ENCODE measurements at places on chromosomes 12 and 14.

DNA sequence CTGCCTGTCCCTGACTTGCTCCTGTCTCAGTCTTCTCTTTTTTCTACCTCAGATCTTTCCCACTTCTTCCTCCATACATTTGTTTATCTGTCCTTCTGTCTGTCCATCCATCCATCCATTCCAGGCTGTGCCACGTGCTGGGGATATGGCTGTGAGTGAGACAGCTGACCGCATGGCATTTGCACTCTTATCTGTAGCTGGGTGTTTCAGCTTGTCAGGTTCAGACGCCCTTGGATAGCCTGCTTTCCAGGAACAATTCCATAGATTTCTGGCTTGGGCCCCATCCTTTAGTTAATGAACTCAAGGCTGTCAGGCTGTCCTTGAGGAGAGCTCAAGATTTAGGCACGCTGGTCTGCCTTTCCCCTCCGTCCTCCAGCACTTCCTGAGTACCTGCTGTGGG, 116.6 kb downstream of the TSPAN9 start:
- DNase-seq, result no peak

DNA sequence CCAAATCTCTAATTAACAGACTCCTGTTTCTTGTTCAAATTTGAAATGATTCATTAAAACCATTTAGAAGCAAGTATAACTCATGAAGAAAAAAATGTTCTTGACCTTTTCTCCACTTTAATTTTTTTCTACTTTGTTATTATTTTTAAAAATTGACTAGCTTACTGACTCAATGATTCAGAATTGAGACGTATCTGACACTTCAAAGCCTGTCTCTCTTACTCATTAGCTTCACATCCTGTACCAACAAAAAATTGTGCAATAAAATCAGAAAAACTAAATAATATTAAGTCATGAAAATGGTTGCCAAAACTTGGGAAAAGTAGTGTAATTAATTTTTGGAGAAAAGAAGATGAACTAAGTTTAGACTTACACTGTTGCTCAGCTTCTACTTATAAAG, 331.2 kb downstream of the SLC16A7 start:
- DNase-seq, result no peak

DNA sequence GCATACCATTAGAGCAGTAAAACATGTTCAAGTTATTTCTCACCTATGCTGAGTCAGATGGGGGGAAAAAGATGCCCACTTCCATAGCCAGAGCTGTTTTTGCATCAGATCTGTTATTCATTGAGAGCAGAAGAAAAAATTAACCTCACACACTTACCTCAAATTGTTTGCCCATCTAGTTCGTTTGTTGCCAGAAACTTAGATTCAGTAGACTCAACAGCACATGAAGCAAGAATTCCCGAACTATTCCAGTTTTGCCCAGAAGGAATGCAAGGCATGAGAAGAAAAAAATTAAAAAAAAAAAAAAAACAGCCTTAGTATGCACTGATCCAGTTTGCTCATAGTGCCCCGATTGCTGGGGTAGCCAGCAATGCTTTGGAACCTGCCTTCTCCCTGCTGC, 12.4 kb upstream of the DPF3 start:
- no peak for DNase-seq

- no peak for DNase-seq
These were observed 181.7 kb upstream of the FAR2 start for GRCh38 chr12:28967426-28967825.

- no peak for DNase-seq
These were observed 45.0 kb downstream of the SLC24A4 start for GRCh38 chr14:92368001-92368400.

GRCh38 chr12:28870839-28871440, 278.1 kb upstream of the FAR2 start:
- DNase-seq, result no peak

DNA sequence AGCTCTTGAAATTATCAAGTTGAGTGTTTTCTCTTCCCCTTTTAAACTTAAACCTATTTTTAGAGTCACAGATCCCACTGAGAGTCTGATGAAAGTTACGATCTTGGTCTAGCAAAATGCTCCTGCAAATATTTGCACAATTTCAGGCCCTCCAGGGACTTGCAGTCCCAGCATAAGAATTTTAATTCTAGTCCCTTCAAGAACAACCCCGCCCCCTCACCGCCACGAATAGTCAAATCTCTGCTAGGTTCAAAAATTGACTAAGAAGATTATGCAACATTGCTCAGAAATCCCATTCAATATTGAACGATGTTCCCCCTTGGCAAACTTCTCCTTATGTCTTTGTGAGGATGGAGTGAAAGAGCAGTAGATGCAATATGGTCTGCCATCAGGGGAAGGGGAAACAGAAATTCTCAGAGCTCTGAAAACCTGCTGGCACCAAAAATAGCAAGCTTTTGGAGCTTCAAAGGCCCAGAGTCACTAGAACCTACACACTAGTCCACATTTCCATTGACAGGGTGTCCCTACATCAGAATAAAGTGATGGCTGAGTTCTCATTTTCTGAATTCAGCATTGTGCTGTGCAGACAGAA, 127.5 kb upstream of the CCDC175 start:
- no peak for DNase-seq

DNA sequence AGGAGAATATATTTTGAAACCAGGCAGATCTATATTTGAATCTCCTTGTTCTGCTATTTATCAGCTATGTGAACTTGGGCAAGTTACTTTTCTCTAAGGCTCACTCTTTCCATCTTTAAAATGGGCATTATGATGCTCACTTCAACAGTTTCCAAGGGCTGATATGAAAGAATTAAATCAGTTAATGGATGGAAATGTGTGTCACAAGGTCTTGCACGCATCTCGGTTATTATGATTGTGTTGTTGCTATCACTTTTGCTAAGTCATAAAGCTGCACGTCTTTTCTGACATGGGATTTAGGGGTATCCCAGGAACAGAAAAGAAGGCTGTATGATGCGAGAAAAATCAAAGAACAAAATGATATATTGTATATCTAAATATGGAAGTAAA, 721.5 kb upstream of the TBX3 start:
- no peak for DNase-seq

DNA sequence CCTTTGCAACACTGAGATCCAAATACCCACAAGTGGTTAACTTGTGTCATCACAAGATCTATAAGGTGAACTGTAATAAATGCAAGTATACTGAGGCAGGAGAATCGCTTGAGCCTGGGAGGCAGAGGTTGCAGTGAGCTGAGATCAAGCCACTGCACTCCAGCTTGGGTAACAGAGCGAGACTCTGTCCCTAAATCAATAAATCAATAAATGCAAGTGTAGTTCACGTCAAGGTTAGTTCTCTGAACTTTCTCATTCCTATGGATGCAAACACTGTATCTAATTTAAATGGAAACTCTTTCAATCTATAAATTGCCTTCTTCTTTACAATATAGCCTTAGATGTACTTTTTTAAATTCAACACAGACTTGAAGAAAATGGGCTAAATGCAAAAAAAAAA, 3.2 kb downstream of the MAGOHB start:
- DNase-seq, result no peak

DNA sequence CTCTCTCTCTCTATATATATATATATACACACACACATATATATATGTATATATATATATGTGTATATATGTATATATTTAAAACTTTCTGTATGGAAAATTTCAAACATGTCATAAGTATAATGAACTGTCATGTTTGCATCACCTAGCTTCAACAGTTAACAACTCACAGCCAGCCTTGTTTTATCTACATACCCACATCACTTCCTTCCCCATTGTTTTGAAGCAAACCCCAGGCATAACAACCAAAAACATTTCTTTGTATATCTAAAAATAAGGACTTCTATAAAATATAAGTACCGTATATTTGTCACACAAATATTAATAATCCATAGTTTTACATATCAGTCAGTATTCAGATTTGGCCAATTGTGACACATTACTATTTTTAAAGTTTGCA, 57.4 kb downstream of the PAPOLA start:
- no peak for DNase-seq

- DNase-seq, result no peak
These were observed 38.0 kb upstream of the GPATCH2L start for GRCh38 chr14:76113691-76114090.

DNA sequence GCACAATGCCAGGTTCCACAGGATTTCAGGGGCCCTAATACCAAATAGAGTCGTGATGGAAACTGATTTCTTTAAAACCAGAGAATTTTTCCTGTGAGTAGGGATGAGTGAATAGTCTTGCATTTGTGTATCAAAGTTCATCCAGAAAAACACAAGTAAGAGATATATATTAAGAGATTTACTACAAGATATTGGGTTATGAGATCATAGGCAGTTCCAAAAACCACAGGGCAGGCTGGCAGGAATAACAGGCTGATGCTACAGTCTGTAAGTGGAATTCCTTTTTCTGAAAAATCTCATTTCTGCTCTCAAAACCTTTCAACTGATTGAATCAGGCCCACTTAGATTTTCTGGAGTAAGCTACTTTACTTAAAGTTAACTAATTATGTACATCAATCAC, 1756.2 kb upstream of the SEL1L start:
- no peak for DNase-seq

DNA sequence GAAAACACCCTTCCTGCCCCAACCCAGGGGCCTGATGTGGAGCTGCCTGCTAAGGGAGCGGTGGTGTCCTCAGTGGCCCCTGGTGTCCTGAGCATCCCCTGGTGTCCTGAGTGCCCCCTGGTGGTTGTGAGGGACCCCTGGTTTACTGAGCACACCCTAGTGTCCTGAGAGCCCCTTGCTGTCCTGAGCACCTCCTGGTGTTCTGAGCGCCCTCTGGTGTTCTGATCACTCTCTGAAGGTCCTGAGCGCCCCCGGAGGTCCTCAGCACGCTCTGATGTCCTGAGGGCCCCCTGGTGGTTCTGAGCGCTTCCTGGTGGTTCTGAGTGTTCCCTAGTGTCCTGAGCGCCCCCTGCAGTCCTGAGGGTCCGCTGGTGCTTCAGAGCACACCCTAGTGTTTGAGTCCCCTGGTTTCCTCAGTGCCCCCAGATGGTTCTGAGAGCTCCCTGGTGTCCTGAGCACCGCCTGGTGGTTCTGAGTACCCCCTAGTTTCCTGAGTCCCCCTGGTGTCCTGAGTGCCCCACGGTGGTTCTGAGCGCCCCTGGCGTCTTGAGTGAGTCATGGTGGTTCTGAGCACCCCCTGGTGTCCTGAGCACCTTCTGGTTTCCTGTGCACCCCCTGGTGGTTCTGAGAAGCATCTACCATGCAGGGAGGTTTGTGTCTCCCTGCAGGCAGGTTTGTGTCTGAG, 1004.2 kb downstream of the TMEM121 start:
- DNase-seq, result no peak

GRCh38 chr12:106625976-106626375, 43.2 kb downstream of the RFX4 start:
- no peak for DNase-seq

- no peak for DNase-seq
These were observed 37.3 kb downstream of the ARL6IP4 start for GRCh38 chr12:123017753-123018152.

DNA sequence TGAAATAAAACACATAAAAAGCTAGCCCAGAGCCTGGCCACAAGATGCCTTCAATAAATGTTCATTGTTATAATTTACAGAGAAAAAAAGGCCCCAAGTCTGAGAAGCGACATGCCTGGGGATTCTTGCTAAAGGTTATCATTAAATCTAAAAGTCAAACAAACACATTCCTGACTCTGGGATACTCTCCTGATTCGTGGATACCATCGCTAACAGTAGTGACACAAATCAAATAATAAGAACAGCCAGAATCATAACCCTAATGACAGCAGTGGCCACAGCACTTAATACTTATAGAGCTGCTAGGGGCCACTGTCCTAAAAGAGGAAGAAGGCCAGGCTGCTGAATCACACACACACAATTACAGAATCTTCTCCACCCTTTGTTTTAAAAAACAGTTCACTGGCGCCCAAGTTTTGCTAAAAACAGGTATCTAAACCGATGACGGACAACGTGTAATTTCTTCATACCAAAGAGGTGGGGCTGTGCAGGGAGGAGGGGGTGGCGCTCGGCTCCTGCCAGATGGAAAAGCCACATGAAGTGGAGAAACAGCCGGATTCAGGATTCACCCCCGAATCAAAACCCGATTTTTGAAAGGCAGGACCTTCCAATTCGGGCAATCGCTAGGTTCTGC, 1.2 kb downstream of the CLIP1 start:
- DNase-seq, result no peak

DNA sequence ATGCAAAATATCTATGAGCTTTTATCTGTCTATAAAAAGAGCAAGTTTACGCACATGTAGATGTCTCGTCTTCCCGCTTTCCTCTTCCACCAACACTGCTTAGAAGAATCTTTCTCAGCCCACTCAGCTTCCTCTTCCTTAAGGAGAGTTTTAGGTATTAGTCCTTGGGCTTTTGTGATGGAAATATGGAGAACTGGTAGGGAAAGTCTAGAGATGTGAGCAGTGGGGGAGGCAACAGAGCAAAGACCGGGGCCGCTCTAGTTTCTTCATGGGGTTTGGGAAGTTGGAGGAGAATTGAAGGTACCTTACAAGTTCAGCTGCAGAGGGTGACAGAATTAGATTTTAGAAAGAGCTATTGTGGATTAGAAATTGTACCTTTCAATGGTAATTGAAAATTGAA, 56.3 kb upstream of the CPNE8 start:
- DNase-seq, result no peak

DNA sequence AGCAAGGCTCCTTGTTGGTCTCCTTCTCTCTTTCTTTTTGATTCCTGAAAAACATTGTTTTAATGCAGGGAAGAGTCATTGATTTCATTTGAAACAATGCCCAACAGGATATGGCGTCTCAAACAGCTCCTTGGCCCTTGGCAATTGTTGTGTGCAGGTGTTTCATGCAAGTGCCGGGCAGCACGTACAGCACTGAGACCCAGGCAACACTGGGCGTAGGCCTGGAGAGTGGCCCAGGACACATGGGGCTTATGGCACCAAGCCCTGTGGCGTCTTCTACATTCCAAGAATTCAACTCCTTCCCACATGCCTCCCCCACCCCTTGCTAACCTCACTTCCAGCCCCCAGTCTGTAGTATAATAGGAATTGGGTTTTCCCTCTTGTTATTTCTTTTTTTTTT, 230.4 kb downstream of the SPTSSA start:
- no peak for DNase-seq

GRCh38 chr14:58772794-58773620, 135.2 kb downstream of the DACT1 start:
- DNase-seq, result no peak

DNA sequence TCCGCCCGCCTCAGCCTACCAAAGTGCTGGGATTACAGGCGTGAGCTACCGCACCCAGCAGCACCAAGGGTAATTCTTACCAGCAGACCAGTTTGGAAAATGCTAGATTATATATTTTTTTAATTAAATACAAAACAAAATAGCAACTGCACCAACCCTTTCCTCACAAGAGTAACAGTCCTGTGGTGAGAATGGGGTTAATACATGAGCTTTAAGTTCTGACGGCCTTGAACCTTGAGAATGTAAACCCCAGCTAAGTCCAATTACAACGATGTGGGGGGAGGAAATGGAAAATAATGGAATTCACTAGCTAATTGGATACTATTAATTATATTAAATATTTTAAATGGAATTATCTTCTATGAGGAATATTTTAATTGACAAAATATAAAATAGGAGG, 82.3 kb downstream of the GTF2A1 start:
- DNase-seq, result no peak

Measured in NCI-H1694 treated with DMSO at 0.1 percent for 48 hours (cell line).